ENCODE measurements at places on chromosomes 11 and 22.

- DNase-seq, result no peak
Measured at GRCh38 chr22:19466126-19466716, 12.8 kb downstream of the UFD1 start.

GRCh38 chr11:68449951-68450350, 10.6 kb upstream of the PPP6R3 start:
- no peak for DNase-seq

GRCh38 chr11:59918480-59918879, 19.8 kb upstream of the OOSP1 start:
- DNase-seq, result no peak

DNA sequence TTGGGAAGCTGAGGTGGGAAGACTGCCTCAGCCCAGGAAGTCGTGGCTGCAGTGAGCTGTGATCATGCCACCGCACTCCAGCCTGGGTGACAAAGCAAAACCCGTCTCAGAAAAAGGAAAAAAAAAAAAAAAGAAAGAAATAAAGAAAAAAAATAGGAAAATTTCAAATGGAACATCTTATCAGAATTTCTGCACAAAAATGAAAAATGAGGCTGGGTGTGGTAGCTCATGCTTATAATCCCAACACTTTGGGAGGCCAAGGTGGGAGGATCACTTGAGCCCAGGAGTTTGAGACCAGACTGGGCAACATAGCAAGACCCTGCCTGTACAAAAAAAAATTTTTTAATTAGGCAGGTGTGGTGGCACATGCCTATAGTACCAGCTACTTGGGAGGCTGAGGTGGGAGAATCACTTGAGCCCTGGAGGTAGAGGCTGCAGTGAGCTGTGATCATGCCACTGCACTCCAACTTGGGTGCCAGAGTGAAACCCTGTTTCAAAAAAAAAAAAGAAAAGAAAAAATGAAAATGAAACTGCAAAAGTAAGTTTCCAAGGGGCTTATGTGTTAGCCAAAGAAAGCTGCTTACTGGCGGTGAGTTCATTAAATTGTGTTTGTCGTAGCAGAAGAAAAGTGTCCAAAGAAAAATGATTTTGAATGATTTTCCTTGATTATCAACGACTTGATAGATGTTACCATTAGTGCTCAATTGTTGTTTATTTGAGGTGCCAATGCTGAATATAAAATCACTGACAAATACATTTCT, 7.5 kb upstream of the CRKL start:
- no peak for DNase-seq

- no peak for DNase-seq
Measured at GRCh38 chr11:115990004-115990447, 485.8 kb upstream of the CADM1 start.

DNA sequence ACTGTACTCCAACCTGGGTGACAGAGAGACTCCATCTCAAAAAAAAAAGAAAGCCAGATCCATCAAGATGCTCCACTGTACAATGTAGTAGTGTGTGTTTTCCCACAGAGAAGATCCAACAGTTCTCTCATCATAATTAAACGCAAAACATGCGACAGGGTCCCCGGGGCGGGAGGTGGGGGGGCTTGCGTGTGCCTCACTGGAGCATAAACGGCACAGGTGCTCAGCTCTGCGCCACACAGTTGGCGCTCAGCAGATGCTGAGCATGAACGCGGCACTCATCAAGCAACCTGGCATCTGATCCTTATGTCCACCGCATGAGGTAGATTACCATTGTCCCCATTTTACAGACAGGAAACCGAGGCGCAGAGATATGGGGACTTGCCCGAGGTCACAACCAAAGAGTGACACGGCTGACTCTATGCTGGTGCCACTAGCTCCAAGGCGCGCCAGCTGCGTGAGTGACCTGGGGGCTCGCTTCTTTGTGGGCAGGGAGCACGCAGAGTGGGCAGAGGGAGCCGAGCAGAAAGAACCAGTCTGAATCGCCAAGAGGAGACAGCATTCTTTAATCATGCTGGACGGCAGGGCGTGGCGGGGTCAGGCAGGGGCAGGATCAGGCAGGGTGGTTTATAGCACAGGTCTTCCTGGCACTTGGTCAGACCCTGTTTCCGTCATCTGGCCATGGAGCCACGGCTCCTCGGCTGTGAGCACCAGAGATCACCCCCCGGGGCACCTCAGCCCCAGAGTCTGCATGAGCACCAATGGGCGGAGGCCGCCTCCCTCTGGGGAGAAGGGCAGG, 8.2 kb downstream of the C1QTNF6 start:
- DNase-seq, result no peak

- peak; percentile 59 for DNase-seq
Measured at GRCh38 chr11:19259487-19260345, 19.0 kb upstream of the E2F8 start.

DNA sequence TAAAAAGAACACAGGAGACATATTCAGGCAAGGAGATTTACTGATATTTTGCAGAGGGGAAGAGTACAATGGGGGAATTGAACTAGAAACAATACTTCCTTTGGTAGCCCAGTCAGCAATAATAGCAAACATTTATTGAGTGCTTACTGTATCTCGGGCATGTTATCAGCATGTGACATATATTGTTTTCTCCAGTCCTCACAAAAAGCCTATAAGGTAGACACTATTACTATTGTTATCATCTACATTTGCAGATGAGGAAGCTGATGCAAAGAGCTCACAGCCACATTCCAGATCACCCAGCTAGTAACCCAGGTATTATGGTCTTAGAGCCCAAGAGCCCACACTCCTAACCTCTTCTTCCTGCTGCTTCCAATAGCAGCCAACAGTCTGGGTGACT, 27.9 kb downstream of the NAV2 start:
- no peak for DNase-seq

GRCh38 chr11:76659672-76660532, 10.6 kb downstream of the LRRC32 start:
- peak; percentile 13 for DNase-seq

- no peak for DNase-seq
Measured at GRCh38 chr11:45344028-45344427, 57.9 kb upstream of the SYT13 start.

- no peak for DNase-seq
Measured at GRCh38 chr22:37802310-37803194, 5.2 kb upstream of the GCAT start.

GRCh38 chr11:117345039-117345438, 17.4 kb downstream of the CEP164 start:
- DNase-seq, result no peak

- no peak for DNase-seq
Measured at GRCh38 chr11:114764563-114764962, 86.2 kb downstream of the NXPE2 start.

DNA sequence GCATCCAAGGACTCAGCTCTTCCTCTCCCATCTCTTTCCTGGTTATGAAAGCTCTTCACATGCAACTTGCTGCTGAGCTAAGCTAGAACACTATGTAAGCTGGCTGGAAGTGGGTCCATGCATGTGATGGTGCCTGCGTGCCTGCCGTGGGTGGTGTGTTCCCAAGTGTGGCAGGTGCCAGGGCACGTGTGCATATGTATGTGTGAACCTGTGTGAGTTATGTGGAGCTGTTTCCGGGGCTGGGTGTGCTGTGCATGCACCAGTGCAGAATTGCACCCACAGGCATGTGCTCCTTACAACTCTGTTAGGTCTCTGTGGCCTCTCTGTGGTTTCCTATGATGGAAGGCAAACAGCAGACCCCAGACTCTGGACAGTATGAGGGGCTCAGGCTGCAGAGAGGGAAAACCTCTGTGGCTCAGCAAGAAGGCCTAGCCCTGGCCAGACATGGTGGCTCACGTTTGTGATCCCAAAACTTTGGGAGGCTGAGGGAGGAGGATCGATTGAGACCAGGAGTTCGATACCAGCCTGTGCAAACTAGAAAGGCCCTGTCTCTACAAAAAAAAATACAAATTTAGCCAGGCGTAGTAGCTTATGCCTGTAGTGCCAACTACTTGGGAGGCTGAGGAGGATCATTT, 4.1 kb upstream of the P2RY6 start:
- no peak for DNase-seq

DNA sequence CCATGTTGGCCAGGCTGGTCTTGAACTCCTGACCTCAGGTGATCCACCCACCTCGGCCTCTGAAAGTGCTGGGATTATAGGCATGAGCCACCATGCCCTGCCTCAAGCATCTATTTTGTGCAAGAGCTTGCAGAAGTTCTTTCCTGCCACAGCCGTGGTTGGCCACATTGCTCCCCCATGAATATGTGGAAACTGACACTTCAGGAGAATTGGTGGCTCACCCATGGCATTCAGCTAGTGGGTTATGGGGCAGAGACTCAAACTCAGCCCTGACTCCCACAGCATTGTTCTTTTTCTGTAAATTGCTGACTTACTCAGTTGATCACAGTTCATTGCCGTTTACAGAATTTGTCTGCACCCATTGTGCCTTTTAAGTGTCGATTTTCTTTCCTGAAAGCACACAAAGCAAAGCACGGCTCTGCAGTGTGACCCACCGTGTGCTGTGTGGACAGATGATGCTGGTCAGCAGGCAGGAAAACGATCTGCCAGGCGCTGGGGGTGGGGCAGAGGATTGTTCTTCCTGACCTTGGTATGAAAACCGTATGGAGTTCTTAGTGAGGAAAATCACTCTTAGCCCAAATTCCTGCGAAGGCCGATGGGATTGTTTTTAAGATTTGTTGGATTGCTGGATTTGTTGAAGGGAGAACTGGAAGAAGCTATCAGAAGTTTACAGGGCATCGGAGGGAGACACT, 115.6 kb downstream of the PTPRJ start:
- no peak for DNase-seq

GRCh38 chr22:34395370-34395769, 475.1 kb upstream of the LARGE1 start:
- DNase-seq, result no peak

DNA sequence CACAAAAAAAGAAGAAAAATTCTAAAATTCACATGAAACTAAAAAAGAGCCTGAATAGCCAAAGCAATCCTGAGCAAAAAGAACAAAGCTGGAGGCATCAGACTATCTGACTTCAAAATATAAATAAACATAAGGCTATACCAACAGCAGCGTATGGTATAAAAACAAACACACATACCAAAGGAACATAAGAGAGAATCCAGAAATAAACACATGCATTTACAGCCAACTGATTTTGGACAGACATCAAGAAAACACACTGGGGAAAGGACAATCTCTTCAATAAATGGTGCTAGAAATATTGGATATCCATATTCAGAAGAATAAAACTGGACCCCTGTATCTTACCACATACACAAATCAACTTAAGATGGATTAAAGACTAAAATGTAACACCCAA, 2.8 kb upstream of the MTMR2 start:
- no peak for DNase-seq

DNA sequence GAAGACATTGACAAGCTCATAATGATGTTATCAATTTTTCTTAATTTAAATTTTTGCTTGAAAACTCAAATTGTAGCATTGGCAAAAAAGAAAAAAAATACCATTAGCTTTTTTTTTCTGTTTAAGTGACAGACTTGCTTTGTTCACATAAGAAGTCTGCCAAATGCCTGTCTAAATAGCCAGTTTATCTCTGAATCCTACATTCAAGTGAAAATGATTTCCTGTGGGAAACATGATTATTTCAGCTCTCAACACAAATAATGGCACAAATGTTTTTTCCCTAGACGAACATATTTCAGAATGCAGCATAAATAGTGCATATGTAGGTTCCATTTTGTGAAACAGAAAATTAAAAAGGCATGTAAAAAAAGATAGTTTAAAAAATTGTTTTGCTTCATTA, 23.5 kb downstream of the TYR start:
- no peak for DNase-seq

DNA sequence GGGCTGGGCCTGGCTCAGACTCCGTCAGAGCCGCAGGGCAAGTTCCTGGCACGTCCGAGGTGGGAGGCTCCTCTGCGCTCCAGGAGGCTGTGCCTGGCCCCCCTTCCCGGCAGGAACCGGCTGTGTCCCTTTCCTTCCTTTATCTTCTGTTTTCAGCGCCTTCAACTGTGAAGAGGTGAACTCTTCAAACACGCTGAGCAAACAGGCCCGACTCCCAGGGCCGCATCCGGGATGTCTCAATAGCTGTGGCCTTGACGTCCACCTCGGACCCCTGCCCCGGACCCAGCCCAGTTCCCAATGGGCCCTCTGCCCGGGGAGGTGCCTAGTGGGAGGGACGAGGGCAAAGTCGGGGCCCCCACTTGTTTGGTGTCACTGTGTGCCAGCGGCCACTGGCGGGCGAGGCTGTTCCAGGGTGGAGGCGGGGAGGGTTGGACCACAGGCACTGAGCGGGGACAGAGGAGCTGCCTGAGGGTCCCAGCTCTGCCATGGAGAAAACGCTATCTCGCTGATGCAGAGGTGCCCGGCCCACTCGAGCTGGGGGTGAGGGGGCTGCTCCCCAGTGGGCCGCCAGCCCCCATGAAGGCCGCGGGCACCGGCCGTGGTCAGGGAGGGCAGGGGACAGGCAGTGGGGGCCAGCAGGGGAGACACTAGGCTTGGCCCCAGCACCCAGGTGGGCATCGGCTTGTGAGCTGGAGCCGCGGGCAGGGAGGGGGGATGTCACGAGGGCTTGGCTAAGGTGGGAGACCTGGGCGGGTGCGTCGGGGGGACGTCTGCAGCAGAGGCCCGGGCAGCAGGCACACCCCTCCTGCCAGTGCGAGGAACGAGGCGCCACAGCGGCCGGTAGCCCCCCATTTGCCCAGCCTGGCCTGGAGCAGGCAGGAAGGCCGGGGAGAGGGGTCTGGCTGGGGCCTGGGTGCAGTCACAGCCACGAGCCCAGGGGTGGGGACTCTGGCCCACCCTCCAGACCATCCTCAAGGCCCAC, 2.7 kb upstream of the MUC5B start:
- no peak for DNase-seq

DNA sequence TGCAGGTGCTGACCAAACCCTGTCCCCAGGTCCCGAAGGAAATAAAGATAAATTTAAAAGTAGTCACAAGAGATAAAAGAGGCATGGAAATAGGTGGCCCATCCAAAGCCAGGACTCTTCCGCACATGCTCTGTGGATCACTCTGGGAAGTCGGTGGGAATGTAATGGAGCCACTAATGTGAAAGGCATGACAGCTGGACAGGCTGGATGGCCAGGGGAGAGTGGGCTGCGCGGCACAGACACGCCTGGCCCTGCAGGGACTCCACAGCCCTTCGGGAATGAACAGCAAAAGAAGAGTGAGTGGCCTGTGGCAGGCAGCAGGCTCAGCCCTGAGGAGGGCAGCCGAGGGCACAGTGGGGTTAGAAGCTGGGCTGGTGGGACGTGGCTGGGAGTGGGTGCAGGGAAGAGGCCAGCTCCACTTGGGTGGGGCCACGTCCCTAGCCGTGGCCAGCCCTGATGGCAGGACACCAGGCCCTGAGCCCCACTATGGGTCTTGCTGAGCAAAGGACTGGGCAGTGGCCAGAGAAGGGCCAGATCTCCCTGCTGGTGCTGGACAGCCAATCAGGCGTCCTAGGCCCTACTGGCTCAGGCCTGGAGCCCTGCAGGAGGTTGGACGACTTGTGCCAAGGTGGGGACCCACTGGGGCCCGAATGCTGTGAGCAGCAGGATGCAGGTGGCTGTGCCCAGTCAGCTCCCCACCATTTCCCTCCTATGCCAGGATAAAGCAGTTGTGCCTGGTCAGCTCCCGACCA, 31.3 kb upstream of the GNB1L start:
- peak; percentile 17 for DNase-seq

DNA sequence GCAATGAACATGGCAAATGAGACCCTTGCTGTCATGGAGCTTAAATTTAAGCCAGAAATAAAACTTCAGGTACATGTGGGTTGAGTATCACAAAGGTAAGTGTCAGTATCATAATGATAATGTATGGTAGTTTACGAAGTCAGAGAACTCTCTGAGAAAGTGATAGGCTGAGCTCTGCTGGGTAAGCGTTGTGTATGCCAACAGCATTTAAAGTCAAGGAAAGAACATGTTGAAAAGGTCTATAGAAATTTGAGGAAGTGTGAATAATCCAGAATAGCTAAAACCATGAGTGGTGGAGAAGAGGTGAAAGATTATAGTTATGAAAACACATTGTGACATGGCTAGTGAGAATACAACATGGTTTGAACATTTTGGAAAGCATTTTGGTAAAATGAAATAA, 17.4 kb upstream of the CTSC start:
- no peak for DNase-seq

All from activated CD8-positive, alpha-beta memory T cell treated with anti-CD3 and anti-CD28 coated beads, Interleukin-2, amount 50 U/mL, for 4 hours (primary cell).